Central memory CD8-positive, alpha-beta T cell (primary cell): ENCODE measurements at places on chromosomes 4 and X.

- DNase-seq = no peak
Measured at GRCh38 chrX:39367416-39367815, 566.2 kb downstream of the MID1IP1 start.

GRCh38 chr4:141016117-141016798 lies 117.0 kb downstream of the RNF150 start:
- no peak for DNase-seq

DNA sequence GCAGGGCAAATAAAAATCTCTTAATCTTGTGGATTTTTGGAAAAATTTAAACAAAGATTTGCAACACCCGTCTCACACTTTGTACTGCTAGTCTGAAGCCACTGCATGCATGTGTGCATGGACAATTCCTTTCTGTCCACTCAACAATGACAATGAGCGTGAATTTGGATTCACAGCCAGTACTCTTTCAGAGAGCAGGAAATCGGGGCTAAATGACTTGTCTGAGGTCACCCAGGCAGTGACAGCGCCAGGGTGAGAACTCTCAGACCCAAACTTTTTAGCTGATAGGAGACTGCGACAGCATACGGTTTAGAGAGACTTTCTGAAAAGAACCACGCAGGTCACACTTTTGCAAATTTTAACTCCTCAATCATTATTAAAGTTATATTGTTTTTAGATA lies 90.9 kb downstream of the ZNF827 start:
- DNase-seq = no peak

GRCh38 chr4:13541720-13542576 lies 2.4 kb downstream of the NKX3-2 start:
- no peak for DNase-seq

GRCh38 chr4:125961626-125962025 lies 646.9 kb downstream of the FAT4 start:
- no peak for DNase-seq

GRCh38 chr4:109389369-109390114 lies 44.1 kb upstream of the SEC24B start:
- no peak for DNase-seq

DNA sequence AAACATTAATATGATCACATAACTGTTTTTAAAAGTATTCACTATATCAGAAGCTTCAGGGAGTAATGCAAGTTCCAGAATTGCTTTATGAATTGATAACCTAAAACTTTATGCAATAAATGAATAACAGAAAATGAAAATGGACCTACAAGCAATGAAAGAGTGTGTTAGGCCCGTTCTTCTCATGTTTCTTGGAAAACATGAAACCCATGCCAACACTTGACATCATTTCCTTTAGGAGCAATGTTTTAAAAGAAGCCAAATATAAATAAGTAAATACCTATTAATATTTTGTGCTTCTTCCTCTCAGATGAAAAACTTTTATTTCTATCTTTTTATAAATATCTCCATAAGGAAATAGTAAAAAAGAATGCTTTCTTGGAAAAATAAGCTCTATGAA lies 123.0 kb upstream of the GALNT7 start:
- DNase-seq = no peak
